ENCODE measurements at places on chromosomes 6 and 20.

DNA sequence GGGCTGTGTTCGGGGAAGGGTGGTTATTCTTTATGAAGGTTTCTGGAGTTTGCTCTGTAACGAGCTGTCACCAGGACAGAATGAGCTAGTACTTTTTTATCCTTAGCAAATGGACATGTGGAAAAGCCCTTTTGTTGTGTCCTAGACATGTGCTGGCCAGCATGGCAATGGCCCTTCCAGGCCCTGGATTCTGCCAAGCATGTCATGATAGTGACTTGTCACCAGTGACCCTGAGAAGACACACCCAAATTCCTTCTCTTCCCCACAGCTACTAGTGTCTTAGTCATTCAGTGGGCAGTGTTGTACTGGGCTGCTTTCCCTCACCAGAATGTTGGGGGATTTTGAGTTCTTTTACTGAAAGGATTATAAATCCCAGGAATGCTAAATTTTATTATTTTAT lies 74.0 kb upstream of the XRN2 start:
- peak; percentile 20 for DNase-seq

GRCh38 chr6:104286641-104287040 lies 573.1 kb downstream of the HACE1 start:
- no peak for DNase-seq

- DNase-seq: no peak
These were observed 71.2 kb downstream of the ABHD12 start for GRCh38 chr20:25319241-25320034.

DNA sequence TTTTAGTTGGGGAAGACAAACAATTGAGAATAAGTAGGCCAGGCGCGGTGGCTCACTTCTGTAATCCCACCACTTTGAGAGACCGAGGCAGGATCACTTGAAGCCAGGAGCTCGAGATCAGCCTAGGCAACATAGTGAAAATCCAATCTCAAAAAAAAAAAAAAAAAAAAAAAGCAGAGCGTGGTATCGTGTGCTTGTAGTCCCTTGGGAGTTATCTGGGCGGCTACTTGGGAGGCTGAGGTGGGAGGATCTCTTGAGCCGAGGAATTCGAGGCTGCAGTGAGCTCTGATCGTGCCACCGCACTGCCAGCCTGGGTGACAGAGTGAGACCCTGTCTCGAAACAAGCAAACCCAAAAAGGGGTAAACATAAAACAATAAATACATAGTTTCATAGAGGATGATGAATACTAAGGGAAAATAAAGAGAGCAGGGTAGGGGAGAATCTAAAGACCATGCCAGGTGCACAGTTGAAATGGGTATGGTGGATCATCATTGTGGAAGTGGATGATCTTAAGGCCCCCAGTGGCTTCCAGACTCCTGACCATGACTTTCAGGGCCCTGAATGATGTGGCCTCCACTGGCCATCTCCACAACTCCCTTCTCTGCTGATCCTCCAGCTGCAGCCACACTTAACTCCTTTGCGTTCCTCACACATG lies 947 bp downstream of the POFUT1 start:
- DNase-seq: no peak

GRCh38 chr6:107555449-107555848 lies 65.5 kb downstream of the SOBP start:
- DNase-seq: no peak

DNA sequence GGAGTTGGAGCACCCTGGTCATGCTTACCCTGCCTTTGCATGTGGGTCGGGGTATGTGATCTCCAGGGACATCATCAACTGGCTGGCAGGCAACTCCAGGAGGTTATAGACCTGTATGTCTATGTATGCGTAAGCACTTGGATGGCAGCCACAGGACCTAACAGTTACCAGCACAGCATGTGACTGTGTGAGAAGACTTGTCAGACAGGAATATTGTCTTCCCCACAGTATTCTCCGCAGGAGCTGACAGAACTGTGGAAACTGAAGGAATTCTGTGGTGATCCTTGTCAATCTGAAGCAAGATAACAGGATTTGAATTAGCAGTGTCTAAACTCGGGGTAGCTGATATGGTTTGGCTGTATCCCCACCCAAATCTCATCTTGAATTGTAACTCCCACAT lies 59.2 kb downstream of the TMEM244 start:
- no peak for DNase-seq
